ENCODE measurements at places on chromosomes 4 and X. TPM values are rescaled to one million over a fixed set of nuclear protein-coding genes. Genes with fewer than 3 reads are reported as not detected.

The CTAG1A gene
- total RNA-seq = not detected

The KLHL15 gene
- 6.6 TPM for total RNA-seq

The KIAA1210 gene
- total RNA-seq = not detected

- DNase-seq = no peak
Measured at GRCh38 chr4:56307423-56307822, 79.9 kb downstream of the AASDH start.

DNA sequence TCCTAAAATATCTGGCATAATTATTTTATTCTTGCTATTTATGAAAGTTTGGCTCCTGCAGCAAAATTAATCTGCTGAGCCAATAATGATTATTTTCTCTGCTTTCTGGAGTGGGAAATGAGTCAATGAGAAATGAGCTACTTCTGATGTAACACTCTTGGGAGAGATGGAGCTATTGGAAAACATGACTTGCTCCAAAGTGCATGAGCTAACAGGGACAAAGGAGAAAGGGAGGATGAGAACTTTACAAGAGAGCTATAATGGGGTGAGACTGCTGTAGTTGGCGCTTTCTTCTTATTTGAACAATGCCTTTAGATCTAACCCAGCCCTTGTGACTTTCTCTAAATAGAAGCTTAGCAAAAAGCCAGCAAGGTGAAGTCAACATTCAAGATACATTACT is 615.1 kb downstream of the ANKRD50 start:
- no peak for DNase-seq

DNA sequence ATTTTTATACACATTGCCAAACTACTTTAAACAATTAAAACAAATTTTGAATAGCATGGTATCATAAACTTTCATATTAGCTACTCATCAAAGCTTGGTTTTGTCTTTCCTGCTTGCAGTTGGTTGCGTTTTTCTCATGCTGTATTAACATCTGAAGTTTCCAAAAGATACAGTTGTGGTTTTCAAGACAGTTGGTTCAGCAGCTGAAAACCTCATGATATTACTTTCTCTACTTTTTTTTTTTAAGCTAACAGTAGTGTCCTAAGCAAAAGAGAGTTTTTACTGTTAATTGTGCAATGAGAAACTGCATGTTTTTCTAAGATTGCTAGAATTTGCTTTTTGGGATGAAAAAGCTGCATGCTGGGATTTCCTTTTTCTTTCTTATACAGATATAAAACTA is 15.2 kb downstream of the RUFY3 start:
- no peak for DNase-seq

GRCh38 chrX:40127052-40127451 is 29.3 kb upstream of the BCOR start:
- no peak for DNase-seq

GRCh38 chr4:155545456-155545855 is 121.2 kb upstream of the GUCY1A1 start:
- no peak for DNase-seq

- no peak for DNase-seq
Measured at GRCh38 chr4:168836490-168836889, 173.6 kb downstream of the CBR4 start.

Data from left ventricle myocardium inferior (tissue), 1 donor.